ENCODE measurements at places on chromosomes 16 and 17.
A peak's percentile ranks its signal among the peaks of the same experiment; 100 is the strongest.

DNA sequence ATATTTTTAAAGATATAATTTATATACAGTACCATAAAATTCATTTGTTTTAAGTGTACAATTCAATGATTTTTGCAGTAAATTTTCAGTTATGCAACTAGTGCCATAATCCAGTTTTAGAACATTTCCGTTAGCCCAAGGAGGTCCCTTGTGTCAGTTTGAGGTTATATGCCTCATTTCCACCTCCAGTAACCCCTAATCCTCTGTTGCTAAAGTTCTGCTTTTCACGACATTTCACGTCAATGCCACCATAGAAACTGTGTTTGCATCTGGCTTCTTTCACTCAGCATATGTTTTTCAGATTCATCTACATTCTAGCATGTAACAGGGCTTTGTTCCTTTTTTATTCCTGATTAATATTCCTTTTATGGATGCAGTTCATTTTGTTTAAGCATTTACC, 42.4 kb upstream of the NUDT7 start:
- DNase-seq, result no peak

DNA sequence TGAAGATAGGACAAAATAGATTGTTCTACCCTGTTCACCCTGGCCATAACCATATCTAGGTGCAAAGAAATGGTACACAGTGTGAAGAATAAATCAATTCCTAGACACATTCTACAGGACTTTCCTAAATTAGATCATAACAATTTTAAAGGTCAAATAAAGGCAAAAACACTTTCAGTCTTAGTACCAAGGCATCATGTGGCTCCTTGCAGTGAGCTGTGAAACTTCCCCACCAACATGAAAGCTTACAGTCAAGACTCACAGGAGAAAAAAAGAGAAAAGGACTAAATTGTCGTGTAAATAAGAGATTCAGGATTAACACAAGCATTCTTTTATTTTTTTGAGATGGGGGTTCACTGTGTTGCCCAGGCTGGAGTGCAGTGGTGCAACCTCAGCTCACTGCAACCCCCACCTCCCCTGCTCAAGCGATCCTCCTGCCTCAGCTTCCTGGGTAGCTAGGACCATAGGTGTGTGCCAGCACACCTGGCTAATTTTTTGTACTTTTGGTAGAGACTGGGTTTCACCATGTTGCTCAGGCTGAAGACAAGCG, 14.2 kb downstream of the NSMCE1 start:
- DNase-seq, result peak; percentile 65

- no peak for DNase-seq
These were observed 34.1 kb downstream of the DUSP14 start for GRCh38 chr17:37523715-37524219.

- no peak for DNase-seq
These were observed 14.0 kb downstream of the NAGPA start for GRCh38 chr16:5019775-5020174.

GRCh38 chr16:10990378-10990777, 46.0 kb downstream of the CLEC16A start:
- DNase-seq, result no peak

GRCh38 chr17:2433696-2434095, 32.8 kb upstream of the MNT start:
- no peak for DNase-seq

- no peak for DNase-seq
These were observed 999 bp downstream of the CMC2 start for GRCh38 chr16:81005610-81006161.

DNA sequence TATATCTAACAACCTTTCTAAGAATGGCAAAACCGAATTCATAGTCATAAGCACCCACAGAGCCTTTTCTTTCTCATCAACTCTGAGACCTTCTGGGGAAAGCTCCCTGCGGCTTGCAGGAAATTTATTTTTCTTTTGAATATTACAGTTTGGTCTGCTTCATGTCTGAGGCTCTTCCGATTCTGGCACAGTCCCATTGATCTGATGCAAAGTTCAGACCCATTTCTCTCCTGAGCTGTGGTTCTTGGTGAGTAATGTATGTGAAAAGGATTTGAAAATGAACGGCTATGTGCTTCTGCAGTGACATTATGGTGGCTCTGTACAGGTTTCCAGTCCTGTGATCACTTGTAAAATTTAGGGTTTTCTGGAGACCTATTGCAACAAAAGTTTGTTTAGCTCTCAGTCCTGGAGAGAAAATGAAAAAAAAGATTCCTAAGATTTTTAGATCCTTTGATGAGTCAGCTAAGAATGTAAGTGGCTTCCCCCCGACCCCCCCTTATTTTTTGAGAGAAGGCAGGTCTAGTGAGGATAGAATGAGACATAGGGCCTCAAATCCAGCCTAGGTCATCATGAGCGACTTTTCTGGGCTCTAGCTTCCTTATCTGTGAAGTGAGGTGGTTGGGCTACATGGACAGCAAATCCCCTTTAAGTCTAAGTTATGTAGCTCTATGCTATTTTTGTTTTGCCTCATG, 4.6 kb downstream of the GAN start:
- no peak for DNase-seq

DNA sequence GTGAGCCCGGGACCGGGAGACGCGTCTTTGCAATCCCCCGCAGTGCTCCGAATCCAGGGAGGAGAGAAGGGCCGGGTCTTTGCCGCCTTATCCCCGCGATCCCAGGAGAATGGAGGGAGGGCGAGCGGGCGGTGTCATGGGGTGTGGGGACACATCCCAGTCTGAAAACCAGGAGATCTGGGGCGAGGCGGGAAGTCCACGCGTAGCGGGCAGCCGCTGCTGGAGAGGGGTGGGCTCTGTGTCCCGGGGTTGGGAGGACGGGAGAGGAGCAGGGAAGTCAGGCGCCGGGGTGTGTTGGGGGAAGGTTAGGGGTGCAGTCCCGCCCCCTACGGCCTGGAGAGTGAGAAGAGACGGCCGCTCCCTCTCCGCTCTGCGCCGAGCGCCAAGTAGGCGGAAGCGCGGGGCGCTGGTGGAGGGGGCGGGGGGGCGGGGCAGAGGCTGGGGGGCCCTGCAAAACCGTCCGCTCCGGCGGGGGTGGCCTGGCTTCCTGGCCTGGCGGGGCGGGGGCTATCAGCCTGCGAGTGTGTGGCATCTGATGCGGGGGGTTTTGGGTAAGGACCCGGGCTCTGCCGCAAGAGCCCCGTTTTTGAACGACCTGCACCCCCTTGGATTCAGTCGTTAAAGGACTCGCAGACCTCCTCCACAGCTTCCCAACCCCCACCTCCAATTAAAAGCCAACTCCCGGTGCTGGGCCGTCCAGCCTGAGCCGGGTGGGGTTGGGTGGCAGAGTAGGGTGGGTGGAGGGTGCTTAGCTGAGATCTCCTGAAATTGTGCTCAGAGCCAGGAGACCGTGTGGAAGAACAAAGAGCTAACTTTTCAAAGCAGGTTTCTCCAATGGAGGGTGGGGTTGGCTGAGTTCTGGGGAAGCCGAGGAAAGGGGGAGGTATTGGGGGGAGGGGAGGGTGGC, 654 bp downstream of the LASP1 start:
- DNase-seq, result peak; percentile 81

- DNase-seq, result no peak
These were observed 24.3 kb downstream of the TK2 start for GRCh38 chr16:66525396-66526180.

- peak; percentile 86 for DNase-seq
These were observed at the start of gene SEZ6 for GRCh38 chr17:29005936-29006511. Gene SEZ6 (minus strand): TSS chr17:29006033. CDS start chr17:29005869, 164 bp downstream.

DNA sequence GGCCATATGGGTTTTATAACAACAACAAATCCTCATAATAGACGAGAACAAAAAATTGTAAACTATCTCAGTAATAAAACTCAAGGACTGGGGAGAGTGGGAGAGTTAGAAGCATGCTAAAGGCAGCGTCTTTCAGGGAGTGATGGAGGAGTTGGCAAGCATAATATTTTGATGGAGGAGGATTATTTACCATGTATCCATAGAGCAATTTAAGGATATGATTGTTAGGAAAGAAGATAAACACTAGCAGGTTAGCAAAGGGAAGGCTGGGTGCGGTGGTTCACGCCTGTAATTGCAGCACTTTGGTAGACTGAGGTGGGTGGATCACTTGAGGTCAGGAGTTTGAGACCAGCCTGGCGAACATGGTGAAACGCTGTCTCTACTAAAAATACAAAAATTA, 27.8 kb downstream of the BCL7C start:
- no peak for DNase-seq

GRCh38 chr16:50462793-50463507, 85.2 kb upstream of the NKD1 start:
- DNase-seq, result no peak

DNA sequence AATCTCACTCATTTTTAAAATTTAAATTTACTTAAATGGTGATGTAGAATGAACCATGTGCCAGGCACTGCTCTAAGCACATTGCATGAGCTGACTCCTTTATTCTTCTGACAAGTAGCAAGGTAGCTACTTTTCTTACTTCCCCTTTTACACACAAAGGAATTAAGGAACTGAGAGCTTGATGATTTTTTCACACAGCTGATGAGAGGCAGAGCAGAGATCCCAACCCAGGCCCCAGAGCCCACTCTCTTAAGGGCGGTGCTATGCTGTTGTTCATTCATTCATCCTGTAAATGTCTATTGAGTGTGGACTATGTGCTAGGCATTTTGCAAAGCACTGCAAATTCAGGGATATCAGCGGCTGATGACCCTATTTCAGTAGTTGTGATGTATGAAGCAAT, 17.9 kb downstream of the SEC14L5 start:
- peak; percentile 90 for DNase-seq

GRCh38 chr17:39547713-39548478, 59.8 kb downstream of the NEUROD2 start:
- DNase-seq, result peak; percentile 79

GRCh38 chr16:85906349-85906748, 7.4 kb downstream of the IRF8 start:
- no peak for DNase-seq

DNA sequence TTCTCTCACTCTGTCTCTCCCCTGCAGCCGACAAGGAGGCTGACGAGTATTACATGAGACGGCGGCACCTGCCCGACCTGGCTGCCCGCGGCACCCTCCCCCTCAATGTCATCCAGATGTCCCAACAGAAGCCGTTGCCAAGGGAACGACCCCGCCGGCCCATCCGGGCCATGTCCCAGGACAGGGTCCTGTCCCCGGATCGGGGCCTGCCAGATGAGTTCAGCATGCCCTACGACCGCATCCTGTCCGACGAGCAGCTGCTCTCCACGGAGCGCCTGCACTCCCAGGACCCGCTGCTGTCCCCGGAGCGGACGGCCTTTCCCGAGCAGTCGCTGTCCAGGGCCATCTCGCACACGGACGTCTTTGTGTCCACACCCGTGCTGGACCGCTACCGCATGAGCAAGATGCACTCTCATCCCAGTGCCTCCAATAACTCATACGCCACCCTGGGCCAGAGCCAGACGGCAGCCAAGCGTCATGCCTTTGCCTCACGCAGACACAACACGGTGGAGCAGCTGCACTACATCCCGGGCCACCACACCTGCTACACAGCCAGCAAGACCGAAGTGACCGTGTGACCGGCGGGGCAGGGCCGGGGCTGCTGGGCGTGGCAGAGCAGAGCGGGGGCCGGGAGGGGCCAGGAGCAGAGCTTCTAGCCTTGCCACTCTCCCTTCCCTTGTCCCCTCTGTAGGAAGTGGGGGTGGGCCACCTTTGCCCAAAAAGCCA, 40.4 kb upstream of the DNAH9 start:
- DNase-seq, result no peak

DNA sequence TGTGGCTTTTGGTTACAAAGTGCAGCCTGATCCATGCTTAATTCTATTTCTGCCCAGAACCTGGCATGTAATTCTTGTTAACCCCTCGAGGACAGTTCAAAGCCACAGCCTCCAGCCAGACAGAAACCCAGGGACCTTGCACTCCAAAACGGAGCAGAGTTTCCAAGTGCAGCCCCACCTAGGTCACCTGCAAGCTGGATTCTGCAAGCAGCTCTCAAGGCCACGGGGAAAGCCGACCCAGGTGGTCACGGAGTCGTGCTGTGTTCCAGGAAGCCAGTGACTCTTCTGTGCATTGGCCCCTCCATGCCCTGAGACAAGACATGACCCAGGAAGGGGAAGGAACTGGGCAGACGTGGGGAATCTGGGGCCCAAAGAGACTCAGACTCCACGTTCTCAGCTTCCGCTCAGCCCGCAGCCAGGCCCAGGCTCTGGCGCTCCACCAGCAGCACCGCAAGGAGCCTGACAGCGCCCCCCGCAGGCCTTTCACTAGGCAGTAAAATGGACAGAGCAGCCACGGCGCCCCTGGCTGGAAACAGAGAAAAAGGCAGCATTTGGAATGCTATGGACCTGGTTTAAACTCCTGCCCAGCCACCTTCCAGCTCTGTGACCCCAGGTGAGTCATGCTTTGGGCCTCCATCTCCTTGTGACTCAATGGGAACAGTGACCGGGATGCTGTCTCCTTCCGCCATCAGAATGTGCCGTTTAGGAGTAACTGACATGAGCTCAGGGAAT, 27.3 kb upstream of the GSG1L start:
- DNase-seq, result no peak

- no peak for DNase-seq
These were observed 28.6 kb upstream of the GPRC5B start for GRCh38 chr16:19913340-19913645.

GRCh38 chr17:75019146-75019545, 6.7 kb downstream of the MRPL58 start:
- no peak for DNase-seq

GRCh38 chr17:28330671-28331070, 4.6 kb downstream of the IFT20 start:
- no peak for DNase-seq

- DNase-seq, result no peak
These were observed 25.6 kb downstream of the LRRC75A start for GRCh38 chr17:16466407-16466806.

GRCh38 chr17:7072406-7072805, 7.6 kb downstream of the CLEC10A start:
- DNase-seq, result no peak

DNA sequence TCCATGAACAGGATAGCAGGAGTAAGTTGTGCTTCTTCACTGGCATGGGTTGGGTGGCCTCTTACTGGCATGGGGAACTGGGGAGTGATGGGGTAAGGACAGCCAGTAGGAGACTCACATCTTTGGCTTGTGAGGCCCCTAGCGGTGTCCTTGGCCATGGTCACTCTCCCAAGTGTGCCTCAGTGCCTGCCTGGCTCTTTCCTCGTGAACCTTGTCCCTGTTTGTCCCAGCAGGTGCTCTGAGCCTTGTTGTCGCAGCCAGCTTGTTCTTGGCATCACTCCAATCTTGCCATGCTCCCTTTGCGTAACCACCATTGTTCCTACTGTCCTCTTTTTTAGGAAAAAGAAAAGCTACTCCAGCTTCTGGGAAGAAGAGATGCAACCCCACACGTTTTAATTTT, 53.6 kb upstream of the SDK2 start:
- no peak for DNase-seq

DNA sequence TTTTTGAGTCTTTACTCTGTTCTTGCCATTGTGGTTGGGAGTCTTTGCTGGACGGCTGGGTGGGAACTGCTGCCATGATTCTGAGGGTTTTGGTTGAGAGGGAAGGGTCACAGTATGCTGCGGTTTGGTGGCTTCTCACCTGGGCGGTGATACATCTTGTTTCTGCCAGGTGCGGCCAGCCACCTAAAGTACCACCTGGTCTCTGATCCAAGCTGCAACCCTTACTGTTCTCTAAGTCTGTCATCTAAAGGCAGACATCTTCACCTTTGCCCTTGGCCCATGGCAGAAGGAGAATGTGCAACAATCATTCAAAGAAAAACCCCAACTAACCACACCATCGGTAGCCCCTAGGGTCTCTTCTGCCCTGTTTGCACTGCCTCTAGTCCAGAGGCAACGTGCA, 19.6 kb upstream of the MPO start:
- DNase-seq, result no peak

- DNase-seq, result no peak
These were observed 27.2 kb downstream of the CNTNAP1 start for GRCh38 chr17:42709561-42709960.
